ENCODE measurements at places on chromosomes 7 and 10.
A peak's percentile ranks its signal among the peaks of the same experiment; 100 is the strongest.

DNA sequence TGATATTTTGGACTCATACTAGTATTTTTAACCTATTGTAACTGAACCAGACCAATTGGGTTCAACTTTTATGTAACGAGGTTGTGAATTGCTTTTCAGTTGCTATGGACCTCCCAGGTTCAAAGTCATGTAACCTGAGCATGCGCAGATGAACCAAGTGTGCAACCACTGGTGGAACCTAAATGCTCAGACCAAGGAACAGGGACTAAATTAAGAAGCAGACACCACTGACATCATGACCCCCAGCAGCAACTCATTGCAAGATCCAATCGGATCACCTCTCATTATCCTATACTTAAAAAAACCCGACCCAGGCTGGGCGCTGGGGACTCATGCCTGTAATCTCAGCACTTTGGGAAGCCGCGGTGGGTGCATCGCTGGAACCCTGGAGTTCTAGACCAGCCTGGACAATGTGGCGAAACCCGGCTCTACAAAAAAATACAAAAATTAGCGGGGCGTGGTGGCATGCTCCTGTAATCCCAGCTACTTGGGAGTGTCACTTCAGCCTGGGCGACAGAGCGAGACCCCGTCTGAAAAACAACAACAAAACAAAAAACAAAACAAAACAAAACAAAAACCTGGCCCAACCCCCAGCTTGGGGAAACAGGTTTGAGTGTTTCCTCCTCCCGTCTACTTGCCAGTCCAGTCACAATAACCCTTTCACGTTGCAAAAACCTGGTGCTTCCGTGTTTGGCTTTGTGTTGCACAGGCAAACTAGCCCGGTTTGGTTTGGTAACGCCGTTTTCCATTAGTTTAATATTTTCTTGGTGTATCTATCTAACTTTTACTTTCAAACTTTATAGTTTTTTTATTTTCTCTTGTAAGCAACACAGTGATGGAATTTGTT, 11.3 kb upstream of the ZNF518A start:
- DNase-seq: peak; percentile 31

GRCh38 chr7:34036051-34036920, 130.9 kb downstream of the BMPER start:
- DNase-seq: peak; percentile 64

- DNase-seq: peak; percentile 16
Observed at GRCh38 chr7:46215987-46216567, 295.0 kb upstream of the IGFBP3 start.

DNA sequence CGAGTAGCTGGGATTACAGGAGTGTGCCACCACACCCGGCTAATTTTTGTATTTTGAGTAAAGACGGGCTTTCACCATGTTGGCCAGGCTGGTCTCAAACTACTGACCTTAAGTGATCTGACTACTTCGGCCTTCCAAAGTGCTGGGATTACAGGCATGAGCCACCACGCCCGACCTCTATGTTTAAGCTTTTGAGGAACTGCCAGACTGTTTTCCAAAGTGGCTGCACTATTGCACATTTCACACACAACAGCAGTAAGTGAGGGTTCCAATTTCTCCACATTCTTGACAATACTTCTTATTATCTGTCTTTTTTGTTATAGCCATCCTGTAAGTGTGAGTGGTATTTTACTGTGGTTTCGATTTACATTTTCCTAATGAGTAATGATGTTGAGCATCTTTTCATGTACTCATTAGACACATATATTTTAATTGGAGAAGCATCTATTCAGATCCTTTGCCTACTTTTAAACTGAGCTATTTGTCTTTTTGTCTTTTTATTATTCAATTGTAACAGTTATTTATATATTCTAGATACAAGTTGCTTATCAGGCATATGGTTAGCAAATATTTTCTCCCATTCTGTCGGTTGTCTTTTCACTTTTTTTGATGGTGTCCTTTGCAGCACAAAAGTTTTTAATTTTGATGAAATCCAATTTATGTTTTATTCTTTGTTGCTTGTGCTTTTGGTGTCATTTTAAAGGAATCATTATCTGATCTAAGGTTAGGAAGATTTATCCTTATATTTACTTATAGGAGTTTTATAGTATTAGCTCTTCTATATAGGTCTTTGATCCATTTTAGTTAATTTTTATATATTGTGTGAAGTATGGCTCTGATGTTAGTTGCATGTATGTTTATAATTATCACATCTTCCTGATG, 12.8 kb upstream of the IRF5 start:
- no peak for DNase-seq

- peak; percentile 35 for DNase-seq
Observed at GRCh38 chr7:43721193-43721806, 8.0 kb downstream of the COA1 start.

- no peak for DNase-seq
Observed at GRCh38 chr7:146053492-146053891, 63.1 kb upstream of the CNTNAP2 start.

DNA sequence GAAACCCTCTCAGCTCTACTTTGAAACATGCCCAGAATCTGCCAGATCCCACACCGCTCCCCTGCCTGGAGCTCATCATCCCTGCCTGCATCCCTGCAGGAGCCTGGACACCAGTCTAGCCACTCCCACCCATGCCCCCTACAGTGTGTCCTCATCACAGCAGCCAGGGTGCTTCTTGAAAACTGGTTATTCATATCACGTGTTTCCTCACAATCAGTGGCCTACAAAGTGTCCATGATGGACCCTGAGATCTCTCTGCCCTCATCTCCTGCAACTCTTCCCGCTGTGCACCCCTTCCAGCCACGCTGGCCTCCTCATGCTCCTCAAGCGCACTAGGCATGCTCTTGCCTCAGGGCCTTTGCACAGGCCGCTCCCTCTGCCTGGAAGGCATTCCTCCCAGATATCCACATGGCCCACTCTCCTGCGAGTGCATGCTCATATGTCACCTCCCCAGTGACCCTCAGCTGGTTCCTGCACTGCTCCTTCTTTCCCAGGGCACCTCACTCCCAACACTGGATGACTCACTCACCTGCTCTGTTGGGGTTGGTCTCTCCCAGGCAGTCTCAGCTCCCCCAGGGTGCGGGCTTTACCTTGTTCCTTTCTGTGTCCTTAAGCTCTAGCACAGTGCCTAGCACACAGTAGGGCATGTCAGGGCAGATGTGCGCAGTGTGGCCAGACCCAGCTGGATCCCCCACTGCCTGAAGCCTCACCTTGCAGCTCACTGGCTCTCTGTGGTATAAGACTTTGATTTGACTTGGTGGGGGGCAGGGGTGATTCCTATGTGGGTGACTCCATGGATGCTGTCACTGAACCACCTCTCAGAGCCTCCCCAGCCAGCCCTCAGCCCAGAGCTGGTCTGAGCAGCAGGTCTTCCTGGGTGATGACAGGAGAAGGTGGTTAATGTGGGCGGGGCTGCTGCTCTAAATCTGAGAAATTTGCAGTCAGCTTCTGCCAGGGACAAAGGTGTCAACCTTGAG, 37.3 kb downstream of the CDH23 start:
- DNase-seq: no peak

- DNase-seq: no peak
Observed at GRCh38 chr10:59698326-59698725, 11.3 kb downstream of the SLC16A9 start.

DNA sequence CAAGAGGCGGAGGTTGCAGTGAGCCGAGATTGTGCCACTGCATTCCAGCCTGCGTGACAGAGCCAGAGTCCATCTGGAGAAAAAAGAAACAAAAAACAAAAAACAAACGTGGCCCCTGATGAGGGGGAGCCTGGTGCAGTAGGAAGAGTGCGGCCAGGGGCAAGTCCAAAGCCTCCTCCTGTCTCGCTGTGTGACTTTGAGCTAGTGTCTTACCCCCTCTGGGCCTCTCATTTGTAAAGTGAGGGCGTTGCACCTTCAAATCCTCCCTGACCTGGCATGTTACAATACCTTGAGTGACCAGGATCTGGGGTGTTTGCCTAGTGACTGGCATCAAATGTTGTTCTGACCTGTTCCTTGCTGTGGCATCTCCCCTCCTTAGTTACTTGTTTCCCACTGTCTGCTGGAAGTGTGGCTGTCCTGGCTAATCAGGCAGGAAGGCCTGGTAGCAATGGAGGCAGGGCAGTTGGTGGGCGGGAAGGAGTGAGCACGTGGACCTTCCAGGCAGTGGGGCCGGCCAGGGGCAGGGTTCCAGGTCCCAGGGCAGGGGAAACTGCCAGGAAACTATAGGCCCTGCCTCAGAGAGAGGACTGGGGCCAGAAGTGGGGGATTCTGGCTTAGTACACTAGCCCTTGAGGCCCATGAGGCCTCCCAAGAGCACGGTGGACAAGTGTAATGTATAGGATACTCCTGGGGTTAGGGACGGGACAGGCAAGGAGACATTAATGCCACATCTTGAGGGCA, 24.5 kb upstream of the GOLGA7B start:
- DNase-seq: no peak

- DNase-seq: no peak
Observed at GRCh38 chr10:97726636-97727178, 10.2 kb upstream of the ZFYVE27 start.

DNA sequence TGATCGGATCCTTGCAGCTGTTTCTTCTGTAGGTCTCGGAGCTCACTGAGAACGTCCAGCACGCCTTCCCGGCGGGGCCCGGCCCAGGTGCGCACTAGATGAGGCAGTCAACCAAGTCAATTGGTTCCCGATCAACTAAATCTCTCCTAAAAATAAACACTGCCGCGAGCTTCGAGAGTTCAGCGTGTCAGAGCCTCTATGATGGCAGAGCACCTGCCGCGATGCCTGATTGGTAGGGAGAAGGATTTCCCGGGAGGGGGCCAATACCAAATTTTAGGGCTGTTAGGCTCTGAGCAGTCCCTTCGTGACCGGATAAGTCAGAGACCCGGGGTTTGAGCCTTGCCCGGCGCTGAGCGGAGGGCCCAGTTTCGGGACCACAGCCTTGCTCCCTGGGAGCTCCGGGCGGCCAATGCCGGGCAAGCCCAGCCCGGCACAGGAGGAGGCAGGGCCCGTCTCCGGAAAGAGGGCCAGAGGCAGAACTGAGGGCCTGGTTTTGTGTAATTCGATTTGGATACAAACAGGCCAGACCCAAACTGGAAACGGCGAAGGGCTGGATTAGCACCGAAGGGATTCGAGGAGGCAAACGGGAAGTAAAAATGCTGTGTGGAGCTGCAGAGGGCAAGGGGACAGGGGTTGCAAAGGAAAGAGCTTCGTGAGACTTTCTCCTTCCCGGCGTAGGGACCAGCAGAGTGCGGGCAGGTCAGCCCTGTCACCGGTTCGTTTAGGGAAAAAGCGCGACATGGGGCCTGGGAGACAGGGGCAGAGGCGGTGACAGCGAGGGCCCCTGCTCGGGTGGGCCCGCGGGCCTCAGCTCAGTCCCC, 569 bp downstream of the SLC26A5 start:
- no peak for DNase-seq

DNA sequence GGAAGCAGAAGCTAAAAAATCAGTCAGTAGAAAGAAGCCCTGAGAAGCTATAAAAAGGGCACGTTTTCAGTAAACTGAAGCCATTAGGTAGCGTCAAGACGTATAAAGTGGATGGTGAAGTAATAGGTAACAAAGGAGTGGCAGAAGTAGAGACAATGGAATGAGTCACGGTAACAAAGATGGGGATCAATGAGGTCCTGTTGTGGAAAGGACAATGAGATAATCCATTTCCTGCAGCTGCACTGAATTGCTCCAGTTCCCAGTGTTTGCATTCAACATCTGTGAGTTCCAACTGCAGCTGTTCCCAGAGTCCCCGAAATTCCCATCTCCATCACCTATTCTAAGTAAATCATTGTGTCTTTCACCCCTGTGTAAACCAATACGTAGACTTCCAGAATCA, 4.8 kb upstream of the HYCC1 start:
- DNase-seq: no peak

- DNase-seq: no peak
Observed at GRCh38 chr7:104185346-104185745, 22.5 kb downstream of the ORC5 start.

DNA sequence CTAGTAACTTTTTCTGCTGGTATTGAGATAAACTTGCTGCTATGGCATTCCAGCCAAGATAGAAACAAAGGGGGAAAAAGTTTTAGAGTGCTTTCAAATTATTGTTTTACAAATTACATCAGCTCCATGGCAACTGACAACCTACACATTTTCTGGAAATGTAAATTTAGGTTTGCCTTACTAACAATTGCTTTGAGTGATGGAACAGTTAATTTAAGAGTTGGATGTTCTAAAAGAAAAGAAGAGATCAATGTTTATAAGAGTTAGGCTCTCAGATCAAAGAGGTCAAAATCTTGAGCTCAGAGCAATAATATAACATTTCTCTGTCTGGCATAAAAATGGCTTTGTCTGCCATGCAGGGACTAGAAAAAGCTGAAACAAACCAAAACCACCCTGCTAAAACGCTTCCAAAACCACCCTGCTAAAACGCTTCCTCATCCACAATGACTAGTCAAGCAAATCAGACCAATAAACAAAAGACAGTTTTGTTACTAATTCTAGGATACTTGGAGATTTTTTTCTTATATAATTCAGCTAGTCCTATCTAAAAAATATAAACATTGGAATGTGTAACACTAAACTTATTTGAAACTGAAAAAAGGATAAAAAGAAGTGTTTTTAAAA, 32.3 kb downstream of the ORC5 start:
- no peak for DNase-seq

- no peak for DNase-seq
Observed at GRCh38 chr10:97842656-97843280, 6.9 kb upstream of the GOLGA7B start.

DNA sequence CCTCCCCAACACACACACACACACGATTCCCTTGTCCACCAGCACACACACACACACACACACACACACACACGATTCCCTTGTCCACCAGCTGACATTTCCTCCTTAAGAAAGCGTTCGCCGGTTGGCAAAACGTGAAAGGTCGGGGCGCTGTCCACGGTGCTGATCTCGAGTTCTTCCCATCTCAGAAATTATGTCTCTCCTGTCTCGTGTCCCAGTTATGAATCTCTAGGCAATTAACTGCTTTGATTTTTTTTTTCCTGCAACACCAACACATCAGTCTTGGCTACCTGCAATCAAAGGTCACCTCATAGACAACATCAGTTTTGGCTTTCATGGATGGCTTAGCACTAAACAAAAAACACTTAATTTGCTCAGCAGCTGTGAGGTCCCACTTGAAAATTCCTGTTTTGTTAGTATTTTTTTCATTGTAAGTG, 1.9 kb downstream of the INA start:
- DNase-seq: no peak

DNA sequence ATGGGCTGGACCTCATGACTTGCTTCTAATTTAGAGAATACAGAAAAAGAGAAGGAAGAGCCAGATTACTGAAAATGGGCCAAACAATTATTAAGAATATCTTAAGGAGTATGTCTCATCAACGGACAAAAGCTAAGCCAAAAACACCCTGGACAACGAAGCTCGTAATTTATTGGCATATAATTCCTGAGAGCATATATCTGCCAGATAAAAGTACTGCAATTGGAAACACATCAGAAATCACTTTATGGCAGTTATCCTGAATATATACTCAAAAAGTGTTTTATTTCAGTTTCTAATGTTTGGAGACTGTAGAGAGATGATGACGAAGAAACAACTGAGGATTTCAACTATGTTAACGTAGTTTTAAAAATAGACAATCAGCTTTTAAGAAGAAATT, 211.8 kb downstream of the CSTF2T start:
- DNase-seq: no peak

Data from NCI-H345 (cell line).